ENCODE measurements at places on chromosomes 2 and 18.

- no peak overlapping the region for H3K27ac ChIP-seq
- H3K4me1 ChIP-seq, result no peaks in the 10 kb centered on the region
- no peak for DNase-seq
Measured at GRCh38 chr2:135422898-135423297, 108.1 kb downstream of the ZRANB3 start.

GRCh38 chr2:236720974-236721540, 151.4 kb downstream of the ACKR3 start:
- no peaks in the 10 kb centered on the region for H3K4me1 ChIP-seq
- H3K27me3 ChIP-seq, result peaks cover 7% of the 10 kb centered on the region
- H3K27ac ChIP-seq, result no peak overlapping the region

GRCh38 chr2:54809819-54810218, 86.4 kb downstream of the EML6 start:
- no peak overlapping the region for H3K4me3 ChIP-seq
- H3K27me3 ChIP-seq, result no peaks in the 10 kb centered on the region
- H3K4me1 ChIP-seq, result no peaks in the 10 kb centered on the region
- no peak overlapping the region for H3K27ac ChIP-seq
- DNase-seq, result no peak
- no peaks in the 10 kb centered on the region for H3K36me3 ChIP-seq

DNA sequence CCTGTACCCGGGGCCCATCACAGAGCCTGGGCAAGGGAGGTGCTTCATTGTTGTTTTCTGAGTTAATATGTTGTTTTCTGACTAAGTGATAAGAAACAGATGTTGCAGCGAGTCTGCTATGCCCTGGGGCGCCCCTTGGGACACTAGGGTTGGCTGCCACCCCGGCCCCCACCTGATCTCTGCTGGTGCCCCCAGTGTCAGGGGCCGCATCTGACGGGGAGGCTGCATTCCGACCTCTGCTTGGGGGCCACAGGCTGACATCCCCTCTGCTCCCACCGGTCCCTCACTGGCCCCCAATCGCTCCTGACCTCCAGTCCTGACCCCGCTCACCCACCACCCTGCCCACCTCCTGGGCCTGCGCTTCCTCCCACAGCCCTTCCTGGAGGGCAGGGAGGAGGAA, 65.9 kb downstream of the LONRF2 start:
- H3K27me3 ChIP-seq, result no peaks in the 10 kb centered on the region
- no peak overlapping the region for H3K4me3 ChIP-seq
- no peaks in the 10 kb centered on the region for H3K4me1 ChIP-seq
- H3K27ac ChIP-seq, result no peak overlapping the region

- H3K4me1 ChIP-seq, result no peaks in the 10 kb centered on the region
- no peak for DNase-seq
- no peak overlapping the region for H3K27ac ChIP-seq
- H3K4me3 ChIP-seq, result no peak overlapping the region
- no peaks in the 10 kb centered on the region for H3K27me3 ChIP-seq
- H3K36me3 ChIP-seq, result no peaks in the 10 kb centered on the region
Measured at GRCh38 chr2:63613391-63613901, 24.7 kb downstream of the MDH1 start.

DNA sequence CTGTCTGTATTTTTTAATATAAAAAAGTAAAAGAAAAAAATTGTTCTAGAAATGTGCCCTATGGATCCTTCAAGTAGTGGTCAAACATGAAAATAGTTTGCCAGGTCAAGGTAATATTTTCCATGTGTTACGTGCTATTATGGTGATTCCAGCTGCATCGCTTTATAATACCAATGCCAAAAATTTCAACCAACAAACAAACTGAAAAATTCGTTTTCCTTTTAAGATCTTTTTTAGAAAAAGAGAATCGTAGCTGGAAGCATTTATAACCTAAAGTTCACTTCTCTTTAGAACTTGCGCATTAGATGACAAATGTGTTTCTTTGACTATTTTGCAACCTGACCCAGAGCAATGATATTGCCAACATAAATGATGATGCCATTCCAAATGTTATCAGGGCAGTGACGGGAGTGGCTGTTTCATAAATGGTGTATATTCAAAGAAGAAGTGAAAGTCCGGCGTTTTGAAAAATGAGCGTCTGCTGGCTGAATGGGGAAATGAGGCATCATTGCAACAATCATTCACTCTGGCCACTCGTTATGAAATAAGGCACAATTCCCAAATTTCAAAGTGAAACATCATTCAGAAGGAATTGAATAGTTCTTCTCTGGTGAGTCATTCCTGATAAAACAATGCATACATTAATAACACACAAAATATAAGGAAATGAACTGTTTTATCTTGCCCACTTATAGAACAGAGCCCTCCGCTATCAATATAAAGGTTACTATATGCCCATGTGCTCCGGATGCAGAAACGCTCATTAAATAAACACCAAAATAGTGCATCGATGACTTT, 297.4 kb downstream of the TGIF1 start:
- H3K4me3 ChIP-seq, result no peak overlapping the region
- DNase-seq, result no peak
- H3K4me1 ChIP-seq, result no peaks in the 10 kb centered on the region
- no peak overlapping the region for H3K27ac ChIP-seq
- H3K36me3 ChIP-seq, result no peaks in the 10 kb centered on the region

GRCh38 chr2:112253261-112253815, 1.5 kb downstream of the ZC3H8 start:
- H3K4me1 ChIP-seq, result peaks cover 39% of the 10 kb centered on the region
- no peak for DNase-seq
- H3K4me3 ChIP-seq, result no peak overlapping the region
- peaks cover 24% of the 10 kb centered on the region for H3K36me3 ChIP-seq

DNA sequence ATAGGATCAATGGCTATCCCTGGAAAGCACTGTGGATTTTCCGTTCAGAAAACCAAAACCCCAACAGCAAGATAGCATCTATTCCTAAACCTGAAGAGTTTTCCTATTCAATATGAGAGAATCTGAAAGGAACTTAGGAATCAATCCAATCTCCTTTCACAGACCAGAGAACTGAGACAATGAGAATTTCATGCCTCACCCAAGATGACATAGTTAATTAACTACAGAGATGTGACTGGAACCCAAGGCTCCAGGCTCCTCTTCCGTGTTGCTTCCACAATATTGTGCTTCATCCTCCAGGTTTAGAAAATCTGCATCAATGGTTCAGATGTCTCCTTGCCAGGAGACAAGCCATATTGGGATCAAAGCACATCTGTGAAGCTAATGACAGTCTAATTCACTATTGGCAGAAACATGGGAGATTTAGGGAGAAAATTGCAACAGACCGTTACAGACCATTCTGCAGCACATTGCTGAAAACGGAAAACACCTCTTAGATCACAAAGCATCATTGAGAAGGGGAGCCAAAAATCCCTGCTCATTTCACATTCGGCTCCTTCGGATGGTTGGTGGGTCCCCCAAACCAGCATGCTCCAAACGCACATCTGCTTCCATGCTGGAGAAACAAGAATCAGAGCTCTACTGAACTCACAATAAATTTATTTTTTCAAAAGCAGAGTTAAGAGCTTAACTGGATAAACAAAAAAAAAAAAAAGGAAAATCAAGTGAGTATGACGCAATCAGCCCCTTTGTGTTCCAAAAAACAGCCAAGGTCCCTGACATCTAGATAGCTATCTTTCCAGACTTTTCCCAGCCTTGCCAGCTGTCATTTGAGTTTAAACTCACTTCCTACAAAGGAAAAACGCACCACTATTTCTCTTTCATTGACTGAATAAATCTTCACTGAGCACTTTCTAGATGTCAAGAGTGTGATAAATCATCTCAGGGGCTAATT, 290.3 kb downstream of the C1D start:
- H3K27ac ChIP-seq, result no peak overlapping the region
- no peak overlapping the region for H3K4me3 ChIP-seq
- H3K36me3 ChIP-seq, result no peaks in the 10 kb centered on the region
- H3K27me3 ChIP-seq, result peaks cover 6% of the 10 kb centered on the region
- no peak for DNase-seq

DNA sequence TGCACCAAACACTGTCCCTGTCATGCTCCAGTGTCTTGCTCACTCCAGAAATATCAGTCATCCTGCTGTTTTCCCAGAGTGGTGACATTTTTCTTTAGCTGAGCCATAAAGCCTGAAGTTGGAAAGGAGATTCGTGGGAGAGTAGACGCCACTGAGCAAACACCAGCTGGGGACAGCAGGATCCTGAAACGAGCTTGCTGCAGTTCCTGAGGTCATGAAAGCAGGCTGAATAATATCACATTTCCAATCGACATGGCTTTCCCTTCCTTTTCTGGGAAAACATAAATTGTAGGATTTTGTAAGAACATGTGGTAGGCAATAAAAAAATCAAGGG, 276.4 kb downstream of the CDCA7 start:
- peaks cover 3% of the 10 kb centered on the region for H3K27me3 ChIP-seq
- H3K36me3 ChIP-seq, result no peaks in the 10 kb centered on the region
- no peaks in the 10 kb centered on the region for H3K4me1 ChIP-seq

DNA sequence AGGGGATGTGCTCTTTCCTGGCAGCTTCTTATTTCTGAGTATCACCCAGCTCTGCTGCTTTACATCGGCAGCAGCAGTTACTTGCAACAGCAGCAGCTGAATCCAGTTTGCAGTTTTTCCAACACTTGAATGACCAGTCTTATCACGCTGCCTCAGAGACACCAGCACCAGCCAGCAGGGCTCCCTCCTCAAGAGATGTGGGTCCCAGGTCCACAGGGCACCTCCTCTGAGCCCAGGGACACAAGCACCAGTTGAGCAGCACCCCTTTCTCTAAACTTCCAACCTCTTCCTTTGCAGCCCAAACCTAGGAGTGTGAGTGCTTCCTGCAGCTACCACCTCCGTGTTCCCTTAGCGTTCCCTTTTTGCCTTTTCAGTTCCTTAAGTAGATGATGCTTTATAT, 50.4 kb upstream of the YPEL5 start:
- no peaks in the 10 kb centered on the region for H3K4me1 ChIP-seq
- no peaks in the 10 kb centered on the region for H3K36me3 ChIP-seq
- peaks cover 26% of the 10 kb centered on the region for H3K27me3 ChIP-seq
- no peak for DNase-seq
- H3K4me3 ChIP-seq, result no peak overlapping the region
- H3K27ac ChIP-seq, result no peak overlapping the region

DNA sequence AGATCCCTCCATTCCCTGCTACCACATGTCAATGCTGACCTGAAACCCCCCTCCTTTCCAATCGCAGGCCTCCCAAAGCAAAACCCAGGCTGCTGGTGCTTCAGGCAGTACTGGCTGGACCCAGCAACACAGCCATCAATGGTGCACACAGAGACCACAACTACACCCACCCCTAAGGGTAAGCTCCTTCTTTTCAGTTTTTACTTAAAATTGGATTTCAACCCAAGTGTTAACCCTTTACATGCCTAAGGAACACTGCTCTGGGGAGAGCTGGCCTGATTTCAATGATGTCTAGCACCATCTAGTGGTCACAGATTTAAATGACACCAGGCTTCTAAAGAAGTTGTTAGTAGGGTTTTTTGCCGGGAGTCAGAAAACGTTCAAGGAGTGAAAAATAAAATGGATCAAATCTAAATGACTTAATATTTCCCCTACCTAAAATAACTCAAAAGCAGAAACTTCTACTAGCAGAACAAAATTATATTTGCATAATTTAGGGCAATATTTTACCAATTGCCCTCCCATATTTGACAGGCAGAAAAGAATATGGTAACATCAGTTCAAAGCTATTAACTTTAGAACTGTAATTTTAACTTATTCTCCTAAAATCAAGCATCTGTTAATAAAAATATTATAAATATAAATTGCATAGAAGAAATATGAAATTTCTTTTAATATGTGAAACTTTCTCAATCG, 24.6 kb downstream of the FECH start:
- H3K36me3 ChIP-seq, result peaks cover 52% of the 10 kb centered on the region
- H3K4me3 ChIP-seq, result no peak overlapping the region
- peak; percentile 32 for DNase-seq
- no peak overlapping the region for H3K27ac ChIP-seq
- no peaks in the 10 kb centered on the region for H3K4me1 ChIP-seq

- H3K27ac ChIP-seq, result no peak overlapping the region
- no peaks in the 10 kb centered on the region for H3K4me1 ChIP-seq
- no peak for DNase-seq
- peaks cover 36% of the 10 kb centered on the region for H3K36me3 ChIP-seq
- H3K27me3 ChIP-seq, result no peaks in the 10 kb centered on the region
Measured at GRCh38 chr18:9513971-9514512, 38.7 kb downstream of the RALBP1 start.

- peak; percentile 39 for DNase-seq
- H3K4me3 ChIP-seq, result no peak overlapping the region
- peak overlapping the region; percentile 89 for H3K27ac ChIP-seq
Measured at GRCh38 chr2:55099878-55100820, 49.9 kb upstream of the RTN4 start.

- H3K27me3 ChIP-seq, result no peaks in the 10 kb centered on the region
- no peak overlapping the region for H3K27ac ChIP-seq
- H3K4me3 ChIP-seq, result no peak overlapping the region
- H3K36me3 ChIP-seq, result peaks cover 23% of the 10 kb centered on the region
Measured at GRCh38 chr2:246489-247144, 17.2 kb downstream of the SH3YL1 start.

GRCh38 chr2:174341293-174341994, 6.7 kb downstream of the SP9 start:
- peaks cover 18% of the 10 kb centered on the region for H3K4me1 ChIP-seq
- peak; percentile 86 for DNase-seq
- H3K36me3 ChIP-seq, result no peaks in the 10 kb centered on the region
- 0 out of 2 replicates have a peak overlapping the region, but pooled peaks have one; percentile 34 for H3K4me3 ChIP-seq
- H3K27me3 ChIP-seq, result no peaks in the 10 kb centered on the region

DNA sequence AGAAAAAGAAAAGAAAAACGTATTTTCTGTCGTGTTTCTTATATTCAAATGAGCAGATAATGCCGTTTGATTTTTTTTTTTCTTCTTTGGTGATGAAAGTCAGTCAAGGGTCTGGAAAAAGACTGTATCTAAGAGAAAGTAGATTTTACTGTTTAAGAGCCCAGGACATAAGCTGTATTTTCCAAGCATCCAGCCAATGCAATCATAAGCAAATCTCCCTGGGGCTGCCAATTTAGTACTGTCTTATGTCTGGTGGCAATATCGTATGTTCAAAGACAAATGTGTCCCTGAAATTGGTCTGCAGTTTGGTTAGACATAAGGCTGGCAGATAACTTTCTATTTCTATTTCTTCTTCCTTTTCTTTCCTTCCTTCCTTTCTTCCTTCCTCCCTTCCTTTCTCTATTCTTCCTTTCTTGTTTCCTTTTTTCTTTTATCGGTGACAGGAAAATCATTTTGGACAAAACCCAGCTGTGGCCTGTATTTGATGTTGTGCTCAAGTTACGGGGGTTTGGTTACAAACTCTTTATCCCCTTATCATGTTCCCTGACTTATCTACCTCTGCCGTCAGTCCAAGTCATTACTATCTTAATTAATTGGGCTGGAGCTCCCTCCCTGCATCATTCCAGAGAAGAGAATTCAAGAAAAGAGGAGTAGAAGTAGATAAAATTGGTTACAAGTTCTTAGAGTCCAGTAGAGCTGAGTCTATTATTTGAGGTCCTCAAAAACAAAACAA, 683.4 kb upstream of the FSHR start:
- H3K4me1 ChIP-seq, result 0 out of 2 replicates have a peak, but pooled peaks cover 1% of the 10 kb centered on the region
- H3K27ac ChIP-seq, result no peak overlapping the region
- H3K36me3 ChIP-seq, result no peaks in the 10 kb centered on the region
- H3K27me3 ChIP-seq, result no peaks in the 10 kb centered on the region

GRCh38 chr2:223027442-223027841, 24.5 kb upstream of the KCNE4 start:
- no peak overlapping the region for H3K27ac ChIP-seq
- H3K4me1 ChIP-seq, result no peaks in the 10 kb centered on the region
- no peaks in the 10 kb centered on the region for H3K36me3 ChIP-seq
- DNase-seq, result no peak
- H3K4me3 ChIP-seq, result no peak overlapping the region

All from DND-41 (cell line).